ENCODE measurements at places on chromosomes 1 and 21. TPM values are rescaled to one million over a fixed set of nuclear protein-coding genes. Genes with fewer than 3 reads are reported as not detected.
A peak's percentile ranks its signal among the peaks of the same experiment; 100 is the strongest.

- DNase-seq: no peak
Measured at GRCh38 chr21:37877171-37877570, 39.1 kb downstream of the KCNJ6 start.

GRCh38 chr1:69527273-69527672, 40.4 kb upstream of the LRRC7 start:
- DNase-seq: no peak

- no peak for DNase-seq
Measured at GRCh38 chr1:28591708-28592320, at the start of gene RAB42. TSS of gene RAB42 (plus strand) at chr1:28592265. CDS start at chr1:28592512, 247 bp downstream.

DNA sequence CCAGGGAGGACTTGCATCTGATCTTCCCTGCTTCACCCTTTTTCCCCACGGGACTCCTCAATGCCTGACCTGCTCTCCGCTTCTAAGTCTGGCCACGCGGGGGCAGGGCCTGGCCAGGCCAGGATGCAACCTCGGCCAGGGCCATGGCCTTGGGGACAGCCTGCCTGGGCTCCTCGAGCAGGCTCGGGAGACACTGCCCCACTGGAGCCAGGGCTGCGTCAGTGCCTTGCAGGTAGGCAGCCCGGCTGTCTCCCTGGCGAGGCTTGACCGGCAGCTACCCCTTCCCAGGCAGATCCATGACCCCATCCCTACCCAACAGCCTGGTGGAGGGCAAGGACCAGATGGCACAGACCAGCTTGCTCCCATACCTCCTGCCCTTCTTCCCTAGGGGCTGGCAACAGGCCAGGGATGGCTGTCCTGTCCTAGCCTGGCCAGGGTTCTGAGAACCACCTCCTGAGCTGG, 2.7 kb upstream of the PRDM16 start:
- peak; percentile 70 for DNase-seq

DNA sequence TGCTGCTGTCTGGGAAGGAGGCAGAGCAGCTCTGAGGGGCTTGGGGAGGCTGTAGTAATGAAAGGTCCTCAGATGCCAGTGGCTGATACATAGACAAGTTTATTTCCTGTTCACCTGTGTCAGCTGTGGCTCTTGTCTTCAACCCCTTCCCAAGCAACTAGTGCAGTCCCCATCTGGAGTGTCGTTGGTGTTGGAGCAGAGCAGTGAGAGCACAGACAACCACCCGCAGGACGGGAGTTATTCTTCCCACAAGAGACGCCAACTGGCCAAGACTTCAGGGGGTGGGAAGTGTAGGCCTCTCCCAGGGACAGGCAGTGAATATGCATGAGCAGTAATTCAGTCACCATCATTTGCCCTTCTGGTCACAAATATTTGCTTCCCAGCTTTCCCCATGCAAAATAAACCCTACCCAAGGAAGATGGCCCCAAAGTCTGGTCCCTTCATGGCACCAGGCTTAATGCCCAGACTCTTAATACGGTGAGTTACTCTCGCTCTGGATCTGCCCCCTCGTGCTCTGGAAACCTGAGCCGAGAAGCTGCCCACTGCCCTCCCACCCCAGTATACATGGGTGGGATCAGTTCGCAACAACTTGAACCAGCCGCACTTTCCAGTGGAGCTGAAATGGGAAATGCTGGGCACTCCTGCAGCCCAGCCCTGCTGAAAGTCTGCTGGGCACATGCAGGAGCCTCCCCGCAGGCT, 153.5 kb upstream of the COL6A1 start:
- DNase-seq: peak; percentile 65

DNA sequence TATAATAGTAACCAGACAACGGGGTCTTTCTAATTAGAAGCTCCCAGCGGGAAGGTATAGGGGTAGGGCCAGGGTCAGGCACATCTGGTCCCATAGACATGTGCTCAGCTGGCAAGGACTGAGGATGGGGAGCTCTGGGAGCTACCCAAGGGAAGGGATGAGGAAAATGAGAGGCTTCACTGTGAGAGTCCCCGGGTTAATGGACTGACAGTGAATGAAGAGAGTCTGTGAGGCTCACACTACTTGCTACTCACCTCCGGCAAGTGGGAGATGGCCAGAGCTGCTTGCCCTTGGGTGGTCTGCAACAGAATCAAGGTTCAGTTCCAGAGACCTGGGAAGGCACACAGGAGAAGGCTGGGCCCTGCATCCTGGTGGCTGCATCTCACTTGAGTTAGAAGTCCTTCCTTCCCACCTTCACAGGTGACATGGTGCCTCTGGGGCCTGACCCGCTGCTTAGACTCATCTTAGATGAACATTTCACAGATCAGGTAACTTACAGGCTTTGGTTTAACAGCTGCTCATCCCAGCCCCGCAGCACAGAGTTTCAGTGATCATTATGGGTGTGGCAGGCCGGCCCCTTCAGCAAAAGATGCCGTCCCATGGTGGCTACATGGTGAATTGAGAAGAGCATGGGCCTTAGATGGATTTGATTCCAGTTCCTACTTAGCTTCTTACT, 31.7 kb downstream of the EIF2D start:
- DNase-seq: no peak

- DNase-seq: no peak
Measured at GRCh38 chr1:229562686-229563085, 4.2 kb upstream of the ABCB10 start.

The LYST gene
- 169 TPM for total RNA-seq

The USH2A gene
- not detected for total RNA-seq

The OR2T33 gene
- total RNA-seq: not detected

The MORC3 gene
- 45.1 TPM for total RNA-seq

Measured in spleen (tissue), 13 donors.